ENCODE measurements at places on chromosomes 5 and 9. TPM values are rescaled to one million over a fixed set of nuclear protein-coding genes. Genes with fewer than 3 reads are reported as not detected.

DNA sequence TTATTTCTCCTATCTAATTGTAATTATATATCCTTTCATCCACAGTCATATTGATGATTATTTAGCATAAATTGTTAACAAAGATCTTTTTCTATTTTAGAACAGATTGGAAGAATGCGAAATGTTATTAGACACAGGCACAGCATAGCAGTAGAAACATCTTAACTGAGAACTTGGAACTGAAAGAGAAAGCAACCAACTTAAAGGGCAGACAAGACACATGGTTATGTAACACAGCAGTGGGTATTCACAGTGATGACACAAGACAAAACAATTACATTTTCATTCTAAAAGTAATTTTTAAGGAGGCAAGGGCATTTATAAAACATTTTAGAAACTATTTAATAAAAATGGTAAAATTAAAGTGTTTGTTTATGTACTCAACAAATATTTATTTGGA, 57.7 kb upstream of the MEF2C start:
- DNase-seq = no peak

DNA sequence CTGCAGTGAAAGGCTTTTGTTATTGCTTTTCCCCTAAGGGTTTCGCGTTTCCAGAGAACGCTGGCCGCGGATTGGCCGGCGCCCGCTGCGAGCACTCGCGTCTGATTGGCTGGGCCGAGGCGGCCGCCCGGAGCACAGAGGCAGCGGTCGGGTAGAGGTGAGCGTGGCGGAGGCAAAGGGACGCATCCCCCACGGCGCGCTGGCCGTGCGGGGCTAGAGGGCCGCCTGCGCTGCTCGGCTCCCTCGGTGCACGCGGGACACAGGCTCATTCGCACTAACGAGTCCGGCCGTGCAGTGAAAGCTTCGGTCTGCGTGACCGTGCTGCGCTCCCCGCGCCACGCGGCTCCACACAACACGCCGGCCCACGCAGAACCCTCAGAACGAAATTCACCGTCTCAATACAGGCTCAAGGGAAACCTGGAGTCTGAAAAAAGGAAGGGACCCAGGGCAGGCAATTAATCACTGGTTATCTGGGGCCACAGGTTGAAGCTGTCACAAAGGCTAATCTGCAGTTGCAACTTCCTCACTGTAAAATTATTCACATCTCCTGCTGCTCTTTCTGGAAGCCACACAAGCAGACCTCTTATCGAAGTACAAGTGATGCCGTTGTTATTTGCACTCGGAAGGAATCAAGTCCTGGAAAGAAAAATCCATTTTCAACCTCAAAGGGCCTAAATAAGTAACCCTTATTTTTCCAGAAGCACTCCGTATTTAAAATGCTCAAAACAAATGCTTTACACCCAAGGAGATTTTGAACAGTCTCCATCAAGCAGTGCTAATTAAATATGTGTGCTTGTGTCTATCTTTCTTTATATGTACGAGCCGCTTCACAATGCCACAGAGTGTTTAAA, 94.6 kb downstream of the ZNF608 start:
- DNase-seq = no peak

SPINK1 gene
- total RNA-seq = not detected

GM2A gene
- 71.7 TPM for total RNA-seq
